Breast epithelium (tissue), 4 donors: ENCODE measurements at places on chromosomes 6 and 20. TPM values are rescaled to one million over a fixed set of nuclear protein-coding genes. Genes with fewer than 3 reads are reported as not detected.

DOK5 gene
- 2.0 TPM for total RNA-seq

- DNase-seq: peak; percentile 68
Measured at GRCh38 chr20:31496761-31497295, 17.4 kb upstream of the HM13 start.

GRCh38 chr6:127824061-127824460, 76.8 kb downstream of the THEMIS start:
- DNase-seq: no peak

GRCh38 chr6:9224539-9224938, 789.2 kb upstream of the SLC35B3 start:
- no peak for DNase-seq

CCM2L gene
- 4.6 TPM for total RNA-seq

- DNase-seq: no peak
Measured at GRCh38 chr6:75291331-75291730, 6.7 kb upstream of the TMEM30A start.

APCDD1L gene
- total RNA-seq: 2.0 TPM

GRCh38 chr6:168526841-168527281, 85.9 kb downstream of the SMOC2 start:
- peak; percentile 78 for DNase-seq

DNA sequence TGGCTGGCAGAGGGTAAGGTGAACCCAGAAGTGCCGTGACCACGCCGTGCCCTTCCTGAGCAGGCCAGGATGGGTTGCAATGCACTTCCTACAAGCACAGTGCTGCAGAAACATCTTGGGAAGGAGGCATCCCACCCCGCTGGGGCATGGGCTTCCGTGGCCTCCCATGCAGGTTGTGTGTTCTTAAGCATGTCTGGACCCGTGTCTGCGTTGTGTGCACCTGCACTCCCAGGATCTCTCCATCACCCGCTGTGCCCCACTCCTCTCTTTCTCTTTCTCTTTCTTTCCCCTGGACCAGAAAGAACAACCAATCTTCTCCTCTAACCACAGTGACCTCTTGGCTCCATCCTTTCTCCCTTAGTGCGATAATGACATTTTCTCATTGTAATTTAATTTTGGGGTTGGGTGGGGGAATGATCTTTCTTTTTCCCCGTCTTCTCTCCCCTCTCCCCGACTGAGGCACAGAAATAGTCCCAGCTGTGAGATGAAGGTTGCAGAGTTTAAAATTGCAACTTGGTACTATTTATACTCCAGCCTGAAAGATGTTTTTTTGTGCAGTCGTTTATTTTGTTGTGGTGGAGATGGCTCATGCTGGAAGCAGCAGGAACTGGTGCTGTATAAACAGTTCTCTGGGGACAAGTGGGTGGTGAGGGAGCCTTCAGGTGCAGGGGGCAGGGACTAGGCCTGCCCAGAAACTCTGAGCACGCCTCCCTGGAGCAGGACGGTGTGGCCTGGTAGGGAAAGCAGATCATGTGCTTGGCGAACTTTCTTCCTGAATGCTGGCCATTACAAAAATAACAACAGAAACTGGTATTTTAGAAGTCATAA, 20.5 kb downstream of the BCAS4 start:
- DNase-seq: no peak

TTK gene
- total RNA-seq: 0.66 TPM

DNA sequence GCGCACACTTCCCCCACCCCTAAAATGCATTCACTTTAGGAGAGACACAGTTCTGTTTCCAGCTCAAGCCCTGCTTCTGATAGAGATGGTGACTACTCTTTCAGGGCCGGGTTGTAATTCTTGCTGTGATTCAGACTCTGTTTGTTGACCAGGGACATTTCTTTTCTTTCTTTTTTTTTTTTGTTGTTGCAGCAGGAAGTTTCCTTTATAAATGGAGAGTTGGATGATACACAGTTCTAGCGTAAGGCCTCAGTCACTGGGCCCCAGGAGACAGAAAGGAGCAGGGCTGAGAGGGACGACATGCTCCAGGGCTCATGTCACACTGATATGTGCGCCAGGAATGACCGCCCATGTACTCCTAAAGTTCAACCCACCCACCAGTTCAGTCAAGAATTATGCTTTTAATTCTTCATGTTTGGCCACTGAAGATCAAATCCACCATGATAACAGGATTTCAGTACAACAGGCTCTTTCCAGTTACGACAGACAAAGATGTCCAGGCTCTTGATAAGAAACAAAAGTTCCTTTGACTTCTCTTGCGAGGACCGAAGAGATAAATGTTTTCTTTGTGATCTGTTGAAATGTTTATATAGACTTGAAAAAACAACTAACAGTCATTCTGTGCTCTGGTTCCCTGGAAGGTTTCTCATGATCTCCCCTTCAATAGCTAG, 142.5 kb downstream of the CD164 start:
- DNase-seq: no peak

- no peak for DNase-seq
Measured at GRCh38 chr6:100103931-100104330, 109.9 kb upstream of the MCHR2 start.

CD24 gene
- total RNA-seq: 16.8 TPM

DNA sequence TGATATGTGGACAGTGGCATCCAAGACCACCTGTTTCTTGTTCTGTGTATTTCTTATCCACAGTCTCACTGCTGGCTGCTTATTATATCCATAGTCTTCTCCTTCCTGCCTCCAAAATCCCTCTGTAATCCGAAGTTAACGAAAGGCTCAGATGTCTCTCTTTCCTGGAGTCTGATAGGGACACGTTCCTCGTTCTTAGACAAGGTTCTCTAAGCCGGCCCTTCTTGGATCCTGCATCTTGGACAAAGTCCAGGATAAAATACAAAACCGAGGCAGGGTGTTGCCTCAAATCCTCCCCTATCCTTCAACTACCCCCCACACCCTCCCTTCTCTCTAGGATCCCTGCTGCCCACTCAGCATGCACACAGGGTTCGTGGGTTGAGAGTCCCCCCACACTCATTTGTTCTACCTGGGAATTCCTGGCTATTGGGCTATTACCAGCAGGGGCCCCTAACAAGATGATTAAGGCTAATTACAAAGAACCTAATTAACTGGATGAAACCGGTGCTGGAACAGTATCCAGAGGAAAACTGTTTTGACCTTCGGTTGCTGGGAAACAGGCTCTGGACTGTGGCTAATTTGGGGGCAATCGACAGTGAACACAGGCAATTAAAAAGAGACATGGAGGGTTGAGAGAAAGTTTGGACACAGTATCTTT, 32.7 kb upstream of the MRPS10 start:
- DNase-seq: no peak

FAM209B gene
- total RNA-seq: not detected

- DNase-seq: no peak
Measured at GRCh38 chr20:10388597-10388996, 45.4 kb downstream of the MKKS start.

DNA sequence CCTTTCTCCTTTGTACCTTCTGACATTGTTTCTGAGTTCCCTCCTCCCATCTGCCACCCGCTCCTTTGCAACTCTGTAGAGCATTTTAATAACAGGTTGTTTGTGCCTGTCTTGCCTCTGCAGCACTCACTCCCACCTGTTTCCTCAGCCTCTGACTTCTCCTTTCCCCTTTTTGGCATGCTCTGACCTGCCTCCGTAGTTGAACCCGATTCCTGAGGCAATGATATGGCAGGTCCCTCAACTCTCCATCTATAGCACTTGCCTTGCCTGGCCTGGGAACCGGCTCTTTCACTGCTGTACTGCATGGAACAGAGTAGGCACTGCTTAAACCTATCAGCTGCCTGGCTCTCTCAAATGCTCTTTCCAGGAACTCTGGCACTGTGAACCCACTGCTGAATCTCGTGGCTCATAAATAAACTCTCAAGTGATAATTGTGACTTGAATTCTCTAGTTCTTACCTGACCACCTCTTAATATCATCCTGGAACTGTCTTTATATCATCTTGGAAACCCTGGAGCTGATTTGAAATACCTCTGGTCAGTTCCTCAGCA, 50.3 kb downstream of the UTRN start:
- no peak for DNase-seq

GRCh38 chr6:129865013-129865412, 3.9 kb upstream of the TMEM244 start:
- no peak for DNase-seq
